ENCODE measurements at places on chromosomes 5 and 9.

DNA sequence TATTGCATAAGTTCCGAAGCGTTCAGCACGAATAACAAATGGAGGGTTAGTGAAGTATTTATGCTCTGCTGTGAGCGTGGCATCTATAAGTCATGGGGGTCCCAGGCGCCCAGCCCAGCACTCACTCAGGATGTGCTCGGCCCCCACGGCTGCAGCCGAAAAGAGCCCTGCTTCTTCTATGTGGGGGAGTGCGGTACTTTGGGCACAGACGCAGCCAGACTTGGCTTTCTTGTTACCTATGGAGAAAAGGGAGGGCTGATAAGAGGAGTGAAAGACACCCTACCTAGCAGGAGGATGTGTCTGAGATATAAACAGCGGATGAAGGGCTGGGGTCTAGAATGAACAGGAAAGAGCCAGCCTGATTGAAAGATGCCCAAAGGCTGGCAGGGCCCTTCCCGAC lies 51.4 kb downstream of the MRPL36 start:
- no peak for DNase-seq

DNA sequence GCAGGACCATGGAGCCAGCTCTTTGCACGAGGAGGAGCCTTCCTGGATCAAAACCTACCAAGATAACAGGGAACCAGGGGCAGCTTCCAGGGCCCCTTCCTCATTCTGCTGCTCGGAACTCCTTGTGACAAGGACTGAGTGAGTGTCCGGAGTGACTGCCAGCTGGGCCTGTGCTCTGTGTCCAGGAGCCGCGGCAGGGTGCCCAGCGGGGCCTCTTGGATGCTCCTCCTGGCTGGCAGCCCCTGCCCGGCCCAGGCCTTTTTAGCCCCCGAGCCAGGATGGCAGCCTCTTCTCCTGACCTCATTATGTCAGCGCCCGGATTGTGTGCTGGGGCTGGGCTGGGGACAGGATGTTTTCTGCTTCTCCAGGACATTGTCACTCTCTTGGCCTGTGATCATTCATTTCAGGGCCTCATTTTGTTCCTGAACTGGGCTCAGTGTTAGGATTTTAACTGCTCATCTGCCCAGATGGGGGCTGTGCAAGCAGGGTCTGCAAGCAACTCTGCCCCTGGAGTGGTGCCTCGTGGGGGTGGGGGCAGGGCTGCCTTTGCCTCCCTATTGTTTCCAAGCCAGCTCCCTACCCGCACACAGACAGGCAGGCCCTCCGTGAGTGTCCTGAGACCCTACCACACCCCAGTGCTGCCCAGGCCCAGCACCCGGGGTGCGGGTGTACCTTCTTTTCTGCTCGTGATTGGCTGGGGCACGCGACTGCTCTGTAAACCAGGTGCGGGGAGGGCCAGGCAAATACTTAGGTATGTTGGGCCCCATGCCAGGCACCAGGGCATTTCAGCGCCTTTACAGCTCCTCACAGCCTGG lies 161.6 kb downstream of the COL23A1 start:
- no peak for DNase-seq

GRCh38 chr5:169253071-169253470 lies 47.9 kb downstream of the SLIT3 start:
- no peak for DNase-seq

DNA sequence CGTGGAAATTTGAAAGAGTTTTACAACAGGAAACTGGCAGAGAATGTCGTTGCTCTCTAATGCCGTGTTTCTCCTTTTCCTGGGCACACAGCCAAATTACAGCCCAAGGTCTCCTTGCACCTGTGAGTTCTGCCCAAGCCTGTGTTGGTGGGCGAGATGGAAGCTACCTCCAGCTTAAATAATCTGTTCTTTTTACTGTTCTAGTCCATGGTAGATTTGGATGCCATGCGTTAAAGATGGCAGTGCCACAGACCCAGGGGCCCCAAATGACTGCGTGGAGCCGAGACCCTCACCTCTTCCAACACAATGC lies 92.6 kb upstream of the IRX4 start:
- DNase-seq, result no peak

DNA sequence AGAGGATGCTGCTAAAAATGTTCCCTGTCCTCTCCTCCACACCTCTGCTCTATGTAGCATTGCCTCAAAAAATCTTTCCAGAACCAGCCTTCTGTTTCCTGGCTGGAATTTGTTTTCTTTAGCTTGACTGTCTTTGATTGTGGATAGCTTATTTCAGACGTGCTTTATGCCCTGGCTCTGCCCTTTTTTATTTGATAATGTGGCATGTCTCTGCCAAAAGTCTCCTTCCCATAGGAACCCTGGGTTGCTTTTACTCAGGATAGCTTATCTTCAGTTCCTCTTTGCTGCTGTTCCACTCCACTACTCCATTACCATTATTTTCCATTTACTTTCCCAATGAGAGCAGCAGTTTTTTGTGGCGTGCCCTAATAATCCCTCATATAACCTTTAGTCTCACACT lies 885 bp upstream of the TMEM252 start:
- no peak for DNase-seq

DNA sequence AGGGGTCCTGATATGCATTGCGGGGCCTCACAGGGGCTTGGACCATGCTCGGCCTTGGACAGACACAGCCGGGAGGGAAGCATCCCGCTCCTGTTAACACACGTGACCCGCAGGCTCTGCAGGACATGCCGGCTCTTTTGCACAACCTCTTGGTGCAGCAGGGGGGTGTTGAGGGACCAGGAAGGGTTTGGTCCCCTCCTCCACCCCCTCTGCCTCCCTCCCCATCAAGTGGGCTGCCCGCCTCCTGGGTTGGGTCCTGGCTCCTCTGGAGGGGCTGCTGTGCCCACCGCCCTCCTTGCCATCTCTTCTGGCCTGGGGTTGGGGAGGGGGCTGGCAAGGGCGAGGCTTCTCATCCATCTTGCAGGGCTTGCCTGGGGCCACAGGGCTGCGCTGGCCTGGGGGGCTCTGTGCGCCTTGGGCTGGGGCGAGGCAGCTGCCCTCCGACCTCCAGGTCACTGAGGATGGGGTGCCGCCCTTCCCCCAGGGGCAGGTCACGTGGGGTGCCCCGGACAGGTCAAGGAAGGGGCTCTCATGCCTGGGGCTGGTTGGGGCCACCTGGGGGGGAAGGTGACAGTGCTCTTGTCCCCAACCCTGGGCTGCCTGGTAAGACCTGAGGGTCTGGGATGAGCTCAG lies 16.8 kb upstream of the SLC9A3 start:
- DNase-seq, result no peak

DNA sequence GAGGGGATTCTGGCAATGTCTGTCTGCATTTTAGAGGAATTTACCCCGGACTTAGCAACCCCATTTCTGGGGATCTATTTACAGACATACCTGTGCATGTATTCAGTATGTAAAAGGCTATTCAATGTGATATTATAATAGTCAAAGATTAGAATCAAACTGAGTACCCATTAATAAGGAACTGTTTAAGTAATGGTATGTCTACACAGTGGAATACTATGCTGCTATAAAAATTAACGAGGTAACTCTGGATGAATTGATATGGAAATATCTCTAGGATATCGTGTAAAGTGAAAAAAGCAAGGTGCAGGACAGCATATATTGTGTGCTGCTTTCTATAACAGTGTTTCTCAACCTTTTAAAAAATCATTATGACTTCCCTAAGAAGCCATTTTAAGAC lies 186.9 kb downstream of the SEMA6A start:
- no peak for DNase-seq

GRCh38 chr5:174935854-174936474 lies 211.6 kb downstream of the MSX2 start:
- DNase-seq, result peak; percentile 66

- DNase-seq, result no peak
Measured at GRCh38 chr9:4959031-4959430, 26.0 kb upstream of the JAK2 start.

GRCh38 chr9:28503573-28503972 lies 930.3 kb upstream of the C9orf72 start:
- DNase-seq, result peak; percentile 54

DNA sequence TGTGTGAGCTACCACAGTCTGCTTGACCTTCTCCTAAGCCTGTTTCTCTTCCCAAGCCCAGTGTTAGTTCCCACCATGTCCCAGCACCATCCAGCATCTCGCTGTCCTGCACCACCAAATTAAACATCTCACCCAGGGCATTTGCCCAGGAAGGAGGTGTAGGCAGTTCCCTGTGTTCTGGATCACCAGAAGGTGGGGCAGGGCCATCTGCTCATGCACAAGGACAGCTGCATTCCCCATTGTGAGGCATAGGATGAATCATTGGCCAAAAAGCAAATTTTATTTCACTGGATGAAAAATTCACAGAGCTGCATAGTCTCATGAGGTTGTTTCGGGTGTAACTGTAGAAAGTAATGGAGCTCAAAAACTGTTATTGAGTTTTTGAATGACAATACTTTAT lies 89.5 kb upstream of the GRIA1 start:
- DNase-seq, result peak; percentile 46

- DNase-seq, result no peak
Measured at GRCh38 chr5:135721548-135722090, 112.8 kb upstream of the SLC25A48 start.

GRCh38 chr5:145557345-145557744 lies 277.8 kb downstream of the PRELID2 start:
- no peak for DNase-seq

DNA sequence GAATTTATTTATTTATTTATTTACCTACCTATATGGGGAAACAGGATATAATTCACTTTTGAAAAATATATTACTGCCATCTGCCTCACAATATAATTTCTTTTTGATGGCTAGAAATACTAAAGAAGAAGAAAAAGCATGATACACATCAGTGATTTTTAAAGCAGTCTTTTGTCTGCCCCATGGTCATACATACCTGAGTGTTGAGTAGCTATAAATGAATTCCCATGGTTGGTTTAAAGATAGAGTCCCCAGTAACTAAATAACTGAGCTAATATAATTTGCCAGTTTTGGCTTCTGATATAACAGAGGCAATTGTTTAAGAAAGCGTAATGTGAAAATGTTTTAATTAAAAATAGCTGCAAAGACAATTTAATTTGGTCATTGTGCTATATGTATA lies 447.8 kb downstream of the PDE4D start:
- DNase-seq, result no peak

DNA sequence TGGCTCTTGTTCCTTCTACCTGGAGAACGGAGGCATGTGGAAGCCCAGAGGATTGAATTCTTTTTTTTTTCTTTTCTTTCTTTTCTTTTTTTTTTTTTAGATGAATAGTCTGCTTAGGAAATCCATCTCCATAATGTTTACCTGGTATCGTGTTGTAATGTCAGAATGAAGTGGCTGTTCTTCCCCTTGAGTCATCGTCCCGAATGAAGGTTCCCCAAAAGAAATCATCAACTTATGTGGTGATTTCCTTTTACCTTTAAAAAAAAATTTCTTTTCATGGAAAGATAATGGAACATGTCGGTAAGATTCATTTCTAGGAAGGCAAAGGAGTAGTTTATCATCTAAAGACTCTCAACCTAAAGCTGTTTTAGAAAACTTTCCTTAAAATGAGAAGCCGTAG lies 59.7 kb downstream of the DOCK8 start:
- DNase-seq, result no peak

DNA sequence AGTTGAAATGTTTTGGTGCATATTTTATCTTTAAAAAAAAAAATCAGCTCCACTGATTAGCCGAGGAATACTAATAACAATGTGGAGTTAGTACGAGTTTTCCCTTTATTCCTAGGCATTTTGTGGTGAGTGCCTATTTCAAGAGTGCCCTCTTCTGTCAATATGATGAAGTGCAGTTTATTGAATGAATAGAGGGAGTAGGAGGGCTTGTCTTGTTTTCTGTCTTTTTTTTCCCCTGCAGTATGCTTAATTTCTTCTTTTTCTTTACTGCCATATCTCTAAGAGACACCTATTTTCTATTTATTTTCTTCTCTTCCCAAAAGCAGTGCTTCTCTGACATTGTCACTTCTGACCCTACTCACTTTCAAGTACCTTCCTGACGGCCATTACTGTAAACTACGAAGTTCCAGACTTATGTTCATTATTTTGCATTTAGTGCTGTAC lies 169.6 kb upstream of the PITX1 start:
- no peak for DNase-seq

GRCh38 chr9:113712053-113712452 lies 164.1 kb upstream of the ZNF618 start:
- DNase-seq, result peak; percentile 64

DNA sequence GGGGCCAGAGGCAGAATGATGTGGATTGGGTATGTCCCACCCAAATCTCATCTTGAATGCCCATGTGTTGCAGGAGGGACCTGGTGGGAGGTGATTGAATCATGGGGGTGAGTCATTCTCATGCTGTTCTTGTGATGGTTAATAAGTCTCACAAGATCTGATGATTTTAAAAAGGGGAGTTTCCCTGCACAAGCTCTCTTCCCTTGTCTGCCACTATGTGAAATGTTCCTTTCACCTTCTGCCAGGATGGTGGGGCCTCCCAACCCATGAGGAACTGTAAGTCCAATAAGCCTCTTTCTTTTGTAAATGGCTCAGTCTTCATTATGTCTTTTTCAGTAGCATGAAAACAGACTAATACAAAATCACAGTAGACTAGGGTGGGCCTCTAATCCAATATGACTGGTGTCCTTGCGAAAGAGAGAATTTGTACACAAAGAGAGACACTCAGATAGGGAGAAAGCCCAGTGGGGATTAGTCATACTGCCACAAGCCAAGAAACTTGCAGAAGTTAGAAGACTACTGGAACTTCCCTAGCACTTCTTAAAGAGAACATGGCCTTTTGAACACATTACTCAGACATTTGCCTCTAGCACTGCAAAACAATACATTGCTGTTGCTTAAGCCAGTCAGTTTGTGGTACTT lies 68.4 kb downstream of the ANXA1 start:
- peak; percentile 11 for DNase-seq

- no peak for DNase-seq
Measured at GRCh38 chr9:89922099-89922498, 317.3 kb downstream of the GADD45G start.

- DNase-seq, result peak; percentile 88
Measured at GRCh38 chr5:158755986-158756385, 343.7 kb downstream of the EBF1 start.

- DNase-seq, result peak; percentile 65
Measured at GRCh38 chr5:96978812-96979449, 43.1 kb downstream of the LNPEP start.

DNA sequence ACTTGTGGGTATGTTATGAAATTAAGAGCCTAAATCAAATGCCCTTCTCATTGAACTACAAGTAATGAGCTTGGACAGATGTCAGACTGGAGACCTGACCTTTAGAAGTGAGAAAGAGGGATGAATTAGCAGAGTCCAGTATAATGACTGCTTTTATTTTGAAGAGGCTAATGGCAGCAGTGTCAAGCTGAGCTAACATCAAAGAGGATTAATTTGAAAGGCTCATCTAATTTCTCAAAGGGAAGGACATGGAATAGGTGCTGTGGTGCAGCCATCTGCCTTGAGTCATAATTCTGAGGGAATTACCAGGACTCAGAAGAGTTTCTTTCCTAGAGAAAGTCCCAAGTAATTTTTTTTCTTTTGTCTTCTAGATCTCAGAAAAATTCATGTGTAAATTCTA lies 57.6 kb downstream of the FAM81B start:
- no peak for DNase-seq

Data from fibroblast of skin of scalp (primary cell).